ENCODE measurements at places on chromosomes 12 and 14.

DNA sequence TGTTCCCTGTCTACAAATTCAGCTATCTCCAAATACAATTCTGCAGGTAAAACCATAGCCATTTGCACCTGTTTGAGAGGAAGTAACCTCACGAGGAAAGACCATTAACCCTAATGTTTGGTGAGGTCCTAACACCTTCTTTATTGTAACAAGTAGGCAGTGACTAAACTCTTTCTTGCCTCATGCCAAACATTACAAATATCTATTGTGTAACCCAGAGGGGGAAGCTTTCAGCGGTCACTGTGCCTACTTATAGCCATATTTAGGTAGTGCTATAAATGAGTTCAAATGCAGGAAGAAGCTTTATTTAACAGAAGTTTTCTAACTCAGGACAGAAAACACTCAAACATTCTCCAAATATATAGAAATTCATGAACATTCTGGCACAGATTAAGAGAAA is 252.7 kb downstream of the LRFN5 start:
- DNase-seq, result no peak

- no peak for DNase-seq
These were observed 30.7 kb downstream of the PARP11 start for GRCh38 chr12:3842517-3842916.

DNA sequence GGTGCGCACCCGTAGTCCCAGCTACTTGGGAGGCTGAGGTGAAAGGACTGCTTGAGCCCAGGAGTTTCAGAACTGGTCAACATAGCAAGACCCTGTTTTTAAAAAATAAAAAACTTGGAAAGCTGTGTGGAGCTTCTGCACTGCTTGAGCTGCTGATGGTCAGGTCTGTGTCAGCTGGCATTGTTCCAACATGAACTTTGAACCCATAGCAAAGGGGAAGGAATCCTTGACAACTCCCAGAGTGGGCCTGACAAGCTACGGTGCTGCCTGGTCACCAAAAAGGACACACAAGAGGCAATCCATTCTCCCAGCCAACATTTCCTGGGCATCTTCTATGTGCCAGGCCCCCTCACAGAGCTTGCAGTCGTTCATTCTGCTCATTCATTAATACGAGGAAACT is 16.4 kb upstream of the LTBP2 start:
- DNase-seq, result no peak

- DNase-seq, result no peak
These were observed 168.7 kb upstream of the RPL10L start for GRCh38 chr14:46820291-46820690.

DNA sequence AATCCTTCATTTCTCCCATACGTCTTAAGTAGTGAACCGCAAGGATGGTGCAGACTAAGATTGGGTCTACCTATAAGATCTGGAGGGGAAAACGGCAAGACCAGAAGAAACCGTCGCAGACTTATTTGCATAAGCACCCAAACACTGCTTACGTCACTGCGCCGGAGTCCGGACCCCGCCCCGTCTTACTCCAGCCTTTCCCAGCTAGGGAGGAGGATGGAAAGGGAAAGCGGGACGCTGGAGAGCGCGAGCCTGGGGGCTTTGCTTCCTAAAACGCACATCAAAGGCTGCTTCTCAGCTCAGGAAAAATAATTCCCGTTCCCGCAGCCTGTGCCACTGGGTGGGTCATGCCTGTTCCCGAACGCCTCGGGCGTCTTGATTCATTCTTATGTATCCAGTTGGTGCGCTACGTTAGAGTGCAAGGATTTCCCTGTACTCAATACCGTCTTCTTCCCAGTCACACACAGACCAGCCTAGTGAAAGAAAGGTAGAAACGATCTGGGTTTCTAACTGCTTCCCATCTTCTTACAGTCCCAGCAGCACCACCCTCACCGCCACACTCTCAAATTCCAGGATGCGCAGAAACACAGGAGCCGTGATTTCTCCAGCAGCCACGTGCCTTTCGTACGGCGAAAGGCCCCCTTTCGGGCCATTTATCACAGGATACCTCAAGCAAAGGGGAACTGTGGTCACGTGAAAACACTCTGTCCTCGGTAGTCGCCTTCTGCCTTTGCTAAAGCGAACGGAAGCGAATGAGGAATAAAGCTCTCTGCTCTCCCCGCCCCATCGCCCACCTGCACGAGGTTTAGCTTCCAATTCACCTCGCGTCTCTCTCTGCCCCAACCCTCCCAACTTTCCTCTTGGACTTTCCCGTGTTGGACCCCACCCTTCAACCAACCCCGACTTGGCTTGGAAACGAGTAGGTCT is 1.1 kb downstream of the SLC6A15 start:
- DNase-seq, result no peak

DNA sequence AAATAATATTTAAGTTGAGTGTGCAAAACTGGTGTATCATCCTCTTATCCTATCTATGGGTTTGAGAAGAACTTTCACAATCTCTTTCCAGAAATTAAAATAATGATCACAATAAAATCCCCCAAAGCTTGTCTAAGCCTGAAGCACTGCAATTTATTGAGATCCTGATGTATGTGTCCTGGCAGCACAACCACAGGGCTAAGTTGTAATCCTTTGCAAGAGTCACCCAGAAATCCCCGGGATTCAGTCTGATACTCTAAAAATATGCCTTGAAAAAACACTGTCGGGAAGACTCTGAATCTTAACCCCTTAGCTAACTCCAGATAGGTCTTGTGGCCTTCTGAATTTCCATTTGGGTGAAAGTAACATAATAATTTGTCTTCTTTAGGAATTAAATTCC is 40.3 kb upstream of the STXBP6 start:
- DNase-seq, result no peak

GRCh38 chr14:65339866-65340265 is 72.7 kb upstream of the FUT8 start:
- DNase-seq, result no peak

GRCh38 chr12:75809746-75810145 is 221.8 kb downstream of the PHLDA1 start:
- DNase-seq, result no peak
